Iris pigment epithelial cell (primary cell): ENCODE measurements at places on chromosomes 4 and X.

DNA sequence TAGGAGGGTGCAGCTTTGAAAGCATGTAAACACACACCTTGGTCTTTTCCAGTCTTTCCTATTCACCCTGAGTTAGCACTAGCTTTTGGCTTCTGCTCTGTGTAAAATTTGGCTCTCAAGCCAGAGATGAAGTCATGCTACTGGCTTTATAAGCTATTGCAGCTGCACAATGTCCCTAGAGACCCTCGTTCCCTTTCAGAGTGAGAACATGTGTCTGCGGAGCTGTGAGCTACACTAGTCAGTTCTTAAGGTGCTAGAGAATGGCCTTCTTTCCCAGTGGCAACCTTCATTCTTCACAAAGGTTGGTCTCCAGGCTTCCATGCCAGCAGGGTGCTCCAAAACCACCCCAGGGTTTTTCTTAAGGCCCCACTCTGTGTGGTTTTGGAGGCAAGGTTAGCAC lies 199.1 kb downstream of the SPATA18 start:
- DNase-seq = no peak

DNA sequence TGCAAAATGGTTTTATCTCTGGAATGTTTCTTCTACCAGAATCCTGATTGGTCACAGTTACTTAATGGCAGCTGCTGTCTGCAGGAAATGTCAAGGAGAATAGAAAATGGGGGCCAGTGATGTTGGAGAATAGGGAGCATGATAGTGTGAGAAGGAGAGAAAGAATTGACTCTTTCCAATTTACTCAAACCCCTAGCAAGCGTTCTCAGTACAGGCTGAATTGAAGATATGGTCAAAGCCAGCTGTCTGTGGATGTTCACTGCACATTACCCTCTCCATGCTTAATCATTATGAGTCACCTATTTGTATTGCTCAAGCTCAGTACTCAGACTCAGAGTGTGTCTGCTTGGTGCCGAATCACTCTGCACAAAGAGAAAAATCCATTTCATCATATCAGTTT lies 57.8 kb upstream of the FAM47B start:
- DNase-seq = peak; percentile 88

DNA sequence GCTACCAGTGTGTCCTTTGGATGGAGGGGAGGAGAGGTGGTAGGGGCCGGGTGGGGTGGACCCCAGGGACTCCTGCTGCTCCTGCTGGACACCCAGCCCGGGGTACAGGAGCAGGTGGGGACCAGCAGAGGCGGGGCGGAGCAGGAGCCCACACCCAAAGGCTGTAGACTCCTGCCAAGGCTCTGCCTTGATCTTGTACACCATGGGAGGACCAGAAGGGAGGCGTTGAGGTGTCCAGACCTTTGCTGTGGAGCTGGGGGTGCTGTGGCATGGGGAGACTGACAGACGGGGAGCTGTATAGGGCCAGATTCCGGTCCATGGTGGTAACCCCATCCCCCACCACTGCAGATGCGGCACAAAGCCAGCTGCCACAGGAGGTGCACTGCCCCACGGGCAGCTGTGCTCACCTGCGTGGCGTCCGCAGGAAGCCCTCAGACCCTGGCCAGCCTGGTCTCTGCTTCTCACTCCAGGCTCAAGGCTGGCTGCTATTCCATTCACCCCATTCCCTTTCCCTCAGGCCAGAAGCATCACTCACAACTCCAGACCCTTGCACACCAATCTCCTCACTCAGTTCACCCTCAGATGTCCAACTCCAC lies 5.0 kb upstream of the SLC26A1 start:
- no peak for DNase-seq

DNA sequence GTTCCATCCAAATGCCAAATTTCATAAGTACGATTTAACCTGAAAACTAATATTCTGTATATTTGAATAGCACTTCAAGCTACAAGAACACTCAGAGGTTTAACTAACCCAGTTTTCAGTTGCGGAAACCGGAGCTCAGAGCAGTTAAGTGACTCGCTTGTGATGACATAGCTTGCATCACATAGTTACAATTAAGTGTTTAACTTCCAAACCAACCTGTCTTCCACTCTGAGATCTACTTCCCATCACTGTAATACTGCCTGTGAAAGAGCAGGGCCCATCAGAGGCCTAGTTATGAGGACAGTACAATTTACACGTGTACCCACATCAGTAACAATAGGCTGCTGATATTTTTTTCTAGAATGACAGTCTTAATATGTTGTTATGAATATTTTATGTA lies 120.3 kb downstream of the MAD2L1 start:
- peak; percentile 23 for DNase-seq

- peak; percentile 27 for DNase-seq
Measured at GRCh38 chrX:3191201-3191600, 149.9 kb downstream of the ARSF start.

- no peak for DNase-seq
Measured at GRCh38 chr4:181896614-181897013, 346.6 kb upstream of the TENM3 start.

GRCh38 chr4:108036213-108036612 lies 46.5 kb downstream of the HADH start:
- no peak for DNase-seq

- DNase-seq = peak; percentile 96
Measured at GRCh38 chr4:136036744-136037143, 1495.5 kb downstream of the PCDH18 start.

GRCh38 chr4:53479736-53480525 lies 102.5 kb downstream of the FIP1L1 start:
- peak; percentile 78 for DNase-seq

DNA sequence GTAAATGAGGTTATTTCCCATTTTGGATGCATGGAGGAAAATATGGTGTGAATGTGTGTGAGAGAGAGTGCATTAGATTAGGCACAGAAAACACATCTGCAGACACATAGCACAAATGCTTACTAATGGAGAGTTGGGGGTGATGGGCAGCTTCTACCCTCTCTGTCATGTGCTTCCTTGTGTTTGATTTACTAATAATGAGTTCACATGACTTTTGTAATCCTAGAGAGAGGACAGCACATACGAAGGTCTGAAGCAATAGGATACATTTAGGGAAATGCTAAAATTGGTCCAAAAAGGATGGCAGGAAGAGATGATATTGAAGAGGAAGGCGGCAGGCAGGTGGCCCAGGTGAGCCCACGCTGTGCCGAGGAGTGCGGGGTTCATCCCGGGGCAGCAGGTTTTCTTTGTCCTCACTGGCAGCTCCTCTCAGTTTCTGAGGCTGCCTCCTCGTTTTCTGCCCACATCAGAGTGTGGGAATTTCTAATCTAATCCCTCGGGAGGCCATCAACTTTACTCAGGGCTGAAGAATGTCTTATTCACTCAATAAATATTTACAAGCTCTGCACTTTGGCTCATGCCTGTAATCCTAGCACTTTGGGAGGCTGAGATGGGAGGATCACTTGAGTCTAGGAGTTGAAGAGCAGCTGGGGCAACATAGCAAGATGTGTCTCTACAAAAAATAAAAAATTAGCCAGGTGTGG lies 15.9 kb upstream of the MAP9 start:
- peak; percentile 86 for DNase-seq

GRCh38 chr4:35649778-35650177 lies 594.5 kb downstream of the ARAP2 start:
- DNase-seq = no peak
